ENCODE measurements at places on chromosomes 3 and 15.

GRCh38 chr3:40054568-40055222 is 245.3 kb downstream of the MYRIP start:
- no peak for DNase-seq

DNA sequence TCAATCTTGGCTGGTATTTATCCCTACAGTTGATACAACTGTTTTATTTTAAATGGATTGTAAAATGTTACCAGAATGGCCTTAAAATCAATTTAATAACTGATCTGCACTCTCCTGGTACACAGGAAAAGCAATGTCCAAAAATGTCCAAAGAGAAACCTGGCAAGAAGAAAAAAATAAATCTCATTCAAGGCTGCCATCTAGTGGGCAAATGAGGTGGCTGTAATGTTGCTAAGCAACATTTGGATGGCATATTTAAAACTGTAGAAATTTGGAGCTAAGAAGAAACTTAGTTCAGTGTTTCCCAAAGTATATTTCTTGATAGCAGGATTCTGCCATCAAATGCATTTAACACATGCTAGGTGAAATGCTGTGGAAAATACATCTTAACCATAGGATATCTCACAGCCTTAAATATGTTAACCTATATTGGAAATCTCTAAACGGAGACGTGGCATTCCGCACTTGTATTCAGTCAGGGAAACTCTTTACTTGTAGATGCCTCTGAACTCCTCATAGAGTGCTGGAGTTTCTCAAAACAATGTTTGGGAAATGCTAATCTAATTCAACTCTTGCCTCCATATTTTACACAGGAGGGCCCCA is 216.8 kb downstream of the ERC2 start:
- DNase-seq, result no peak

GRCh38 chr3:123739754-123740153 is 144.4 kb downstream of the MYLK start:
- DNase-seq, result no peak

GRCh38 chr15:70091726-70092463 is 5.8 kb downstream of the TLE3 start:
- no peak for DNase-seq

GRCh38 chr15:25799906-25800700 is 63.0 kb downstream of the ATP10A start:
- DNase-seq, result no peak

DNA sequence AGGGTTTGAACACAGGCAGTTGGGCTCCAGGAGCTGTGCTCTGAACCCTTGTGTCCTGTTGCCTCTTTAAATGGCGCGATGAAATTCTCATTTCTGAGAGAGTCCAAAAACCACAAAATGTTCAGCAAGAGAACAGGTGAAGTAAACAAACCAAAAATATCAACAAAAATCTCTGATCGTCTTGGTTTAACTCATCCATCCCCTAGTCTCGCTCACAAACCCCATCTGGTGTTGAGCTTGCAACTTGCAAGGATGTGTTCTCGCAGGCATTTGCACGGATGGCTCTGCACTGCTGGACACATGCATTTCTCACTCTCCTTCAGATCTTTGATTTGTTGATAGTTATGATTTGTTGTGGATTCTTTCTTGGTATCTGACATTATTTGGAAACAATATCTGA is 31.1 kb downstream of the FAH start:
- DNase-seq, result no peak

GRCh38 chr3:64270142-64270865 is 45.0 kb upstream of the PRICKLE2 start:
- no peak for DNase-seq

- no peak for DNase-seq
Observed at GRCh38 chr3:128714887-128715491, 11.0 kb upstream of the RAB7A start.

- no peak for DNase-seq
Observed at GRCh38 chr15:33701304-33701696, 267.0 kb upstream of the CHRM5 start.

GRCh38 chr3:56347219-56347871 is 120.9 kb downstream of the ERC2 start:
- DNase-seq, result no peak

- DNase-seq, result no peak
Observed at GRCh38 chr3:194231929-194232832, 96.2 kb downstream of the HES1 start.
